ENCODE measurements at places on chromosomes 3 and 15.

GRCh38 chr3:103002425-103003176 is 567.8 kb downstream of the ZPLD1 start:
- DNase-seq, result no peak

DNA sequence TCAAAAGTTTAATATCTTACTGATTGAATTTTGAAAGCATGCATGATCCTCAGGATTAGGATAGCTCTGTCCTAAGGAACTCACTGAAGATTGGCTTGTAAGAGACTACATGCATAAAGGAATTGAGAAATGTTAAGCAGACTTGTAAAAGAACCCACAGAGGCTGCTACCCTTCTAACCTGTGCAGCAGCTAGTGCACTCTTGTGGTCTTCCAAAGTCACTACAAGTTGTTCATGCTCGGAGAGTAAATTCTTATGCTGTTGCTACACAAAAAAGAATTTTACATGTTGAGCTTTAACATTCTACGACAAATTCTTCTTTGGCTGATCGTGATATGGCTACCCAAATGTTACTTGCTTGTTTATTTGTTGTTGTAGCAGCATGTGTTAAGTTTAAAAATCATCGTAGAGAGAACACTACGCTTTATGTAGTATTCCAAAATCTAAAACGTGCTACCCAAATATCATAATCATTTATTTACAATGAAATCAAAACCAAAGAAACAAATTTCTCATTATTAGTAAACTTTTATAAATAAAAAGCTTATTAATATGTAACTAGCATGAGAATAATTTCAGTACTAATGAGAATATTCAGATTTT is 55.0 kb downstream of the GOLIM4 start:
- peak; percentile 27 for DNase-seq

DNA sequence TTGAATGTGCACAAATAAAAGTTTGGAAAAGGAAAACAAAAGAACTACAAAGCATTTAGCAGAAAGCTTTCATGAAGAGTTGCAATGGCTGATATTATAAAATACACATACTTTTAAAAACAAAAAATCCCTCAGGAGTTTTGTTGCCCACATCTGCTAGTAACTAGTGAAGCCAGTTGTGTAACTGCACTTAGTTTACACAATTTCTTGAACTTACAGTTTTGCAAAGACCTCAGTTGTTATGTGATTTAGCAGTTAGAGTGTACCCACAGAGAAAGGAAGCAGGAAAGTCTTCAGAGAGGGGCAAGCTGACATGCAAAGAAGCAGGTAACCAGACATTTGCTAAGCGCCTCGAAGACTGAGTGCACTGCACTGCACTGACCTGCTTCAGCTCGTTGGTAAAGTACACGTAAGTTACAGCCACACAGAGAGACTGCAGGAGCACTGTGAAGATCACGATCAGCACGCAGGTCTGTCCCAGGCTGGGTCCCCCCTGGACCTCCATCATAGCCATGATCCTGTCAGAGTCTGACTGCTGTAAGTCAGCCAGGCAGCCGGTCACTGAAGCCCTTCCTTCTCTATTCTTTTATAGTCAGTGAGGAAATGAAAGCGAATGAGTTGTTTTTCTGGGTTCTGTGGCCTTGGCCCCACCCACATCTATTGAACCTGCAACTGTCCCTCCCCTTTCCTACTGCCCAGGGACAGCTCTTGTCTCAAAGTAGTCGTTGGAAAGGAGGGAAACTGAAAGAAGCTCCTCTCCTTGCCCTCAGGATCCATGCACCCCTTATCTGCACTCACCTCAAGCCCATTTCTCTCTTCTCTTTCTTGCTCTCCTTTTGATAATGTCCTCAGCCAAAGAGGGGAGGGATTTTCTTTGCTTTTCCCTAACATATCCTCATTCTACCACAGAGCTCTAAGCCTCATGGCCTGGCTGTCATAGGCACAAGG is at the start of gene TNFSF10:
TNFSF10 (minus strand) TSS at position 560 of the 948 bp plus-strand sequence; CDS start at position 514, 46 bp downstream.
- DNase-seq, result no peak

DNA sequence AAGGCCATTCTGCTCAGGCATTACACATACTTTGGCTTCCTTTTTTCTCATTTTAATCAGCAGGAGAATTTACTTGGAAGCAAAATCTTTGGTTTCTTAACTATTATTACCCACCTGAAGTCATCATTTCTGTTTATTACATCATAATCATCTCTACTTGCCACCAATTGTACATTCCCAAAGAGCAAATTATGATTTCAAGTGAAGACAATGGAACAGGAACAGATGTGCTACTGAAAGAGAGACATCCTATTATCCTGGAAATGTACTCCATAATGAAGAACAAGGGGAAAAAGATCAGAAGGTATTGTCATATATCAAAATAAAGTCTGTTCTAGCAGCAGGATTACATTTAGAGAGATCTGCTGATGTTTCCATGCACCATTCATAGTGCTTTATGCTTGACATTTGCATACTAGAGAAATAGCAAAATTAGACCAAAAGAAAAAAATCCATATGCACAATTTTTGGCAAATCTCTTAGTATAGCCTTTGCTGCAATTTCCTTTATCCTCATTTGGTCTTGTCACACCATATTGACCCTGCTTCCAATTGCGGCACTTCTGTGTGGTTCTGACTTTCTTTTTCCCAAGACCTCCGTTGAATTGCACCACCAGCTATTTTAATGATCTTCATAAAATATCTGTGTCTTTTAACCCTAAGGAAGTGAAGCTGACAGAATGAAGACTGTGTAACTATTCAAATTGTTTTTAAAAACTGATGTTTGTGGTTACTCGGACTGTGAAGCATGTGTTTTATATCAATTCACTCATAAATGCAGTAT is 683.8 kb downstream of the ZNF385D start:
- no peak for DNase-seq

GRCh38 chr3:184496933-184497332 is 64.7 kb upstream of the EPHB3 start:
- no peak for DNase-seq

GRCh38 chr3:145017959-145018358 is 1046.3 kb downstream of the DIPK2A start:
- no peak for DNase-seq

GRCh38 chr15:31325595-31326155 is 960 bp upstream of the KLF13 start:
- peak; percentile 66 for DNase-seq

DNA sequence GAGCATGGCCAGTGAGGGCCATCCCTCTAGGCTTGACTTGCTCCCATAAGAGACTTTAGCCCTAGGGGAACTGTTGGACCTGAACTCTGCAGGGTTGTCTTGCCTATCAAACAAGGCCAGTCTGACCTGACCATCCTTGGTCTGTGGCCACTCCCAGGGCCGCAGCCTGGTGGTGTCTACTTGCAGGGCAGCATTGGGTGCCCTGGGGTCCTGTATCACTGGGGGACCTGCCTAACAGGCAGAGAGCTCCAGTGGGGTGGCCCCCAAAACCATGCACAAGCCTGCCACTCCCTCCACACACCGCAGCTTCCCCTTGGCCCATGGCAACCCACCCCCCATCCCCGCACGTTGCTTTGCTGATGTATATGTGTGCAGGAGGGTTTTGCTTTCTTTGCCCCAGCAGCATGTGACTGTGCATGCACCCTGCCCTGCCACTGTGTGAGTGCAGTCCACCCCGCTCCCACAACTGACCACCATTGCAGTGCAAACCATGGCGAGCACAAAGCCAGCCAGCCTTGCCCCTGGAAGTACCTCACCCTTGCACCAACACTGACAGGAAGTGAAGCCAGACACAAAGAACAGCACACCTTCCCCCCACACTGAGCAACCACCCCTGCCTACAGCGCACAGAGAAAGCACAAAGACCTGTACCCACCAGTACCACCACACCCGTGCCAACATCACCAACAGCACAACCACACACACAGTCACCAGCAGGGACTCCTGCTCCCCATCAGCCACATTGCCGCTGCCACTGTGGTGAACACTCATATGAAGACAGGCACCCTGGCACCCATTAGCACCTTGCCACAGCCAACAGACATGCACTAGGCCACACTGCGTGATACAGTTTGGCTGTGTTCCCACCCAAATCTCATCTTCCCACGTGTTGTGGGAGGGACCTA is 88.8 kb downstream of the SENP7 start:
- no peak for DNase-seq

- DNase-seq, result no peak
Measured at GRCh38 chr3:171802590-171802956, 7.7 kb downstream of the PLD1 start.

DNA sequence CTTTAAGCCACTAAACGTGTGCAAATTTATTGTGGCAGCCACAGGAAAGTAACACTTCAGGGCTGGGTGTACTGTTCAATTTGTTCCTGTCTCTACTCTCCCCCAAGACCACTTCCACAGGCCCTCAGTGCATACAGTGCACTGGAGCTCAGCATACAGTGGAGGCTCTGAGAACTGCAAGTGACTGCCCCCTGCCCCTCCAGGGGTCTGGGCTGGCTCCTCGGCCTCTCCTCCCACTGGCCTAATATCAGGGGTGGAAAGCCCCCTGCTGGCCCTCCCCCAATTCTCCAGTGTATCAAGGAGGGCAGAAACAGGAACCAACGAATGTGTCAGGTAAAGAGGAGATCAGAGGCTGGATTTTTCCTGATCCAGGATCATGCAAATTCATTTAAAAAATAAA is 19.9 kb upstream of the HEG1 start:
- DNase-seq, result no peak

- no peak for DNase-seq
Measured at GRCh38 chr15:79195802-79196201, 86.7 kb upstream of the ANKRD34C start.

DNA sequence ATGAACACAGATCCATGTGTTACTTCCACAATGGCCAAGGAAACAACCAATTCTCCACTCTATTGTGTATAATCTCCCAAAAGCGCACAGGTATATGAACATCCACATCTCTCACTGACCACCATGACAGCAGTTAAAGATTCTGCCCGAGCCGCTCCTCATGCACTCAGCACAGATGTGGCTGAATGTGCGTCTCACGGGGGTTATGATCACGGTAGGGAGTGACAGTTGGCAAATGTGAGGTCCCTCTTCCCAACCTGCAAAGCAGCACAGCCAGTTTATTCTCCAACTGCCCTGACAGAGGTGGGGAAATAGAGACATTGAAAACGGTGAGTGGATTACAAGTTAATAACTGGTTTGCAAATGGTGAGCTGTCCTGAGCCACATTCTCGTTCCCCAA is 17.6 kb downstream of the FOXP1 start:
- no peak for DNase-seq

- no peak for DNase-seq
Measured at GRCh38 chr15:48643776-48644466, 1.6 kb downstream of the FBN1 start.

GRCh38 chr15:95286352-95286880 is 1044.1 kb upstream of the NR2F2 start:
- DNase-seq, result no peak

DNA sequence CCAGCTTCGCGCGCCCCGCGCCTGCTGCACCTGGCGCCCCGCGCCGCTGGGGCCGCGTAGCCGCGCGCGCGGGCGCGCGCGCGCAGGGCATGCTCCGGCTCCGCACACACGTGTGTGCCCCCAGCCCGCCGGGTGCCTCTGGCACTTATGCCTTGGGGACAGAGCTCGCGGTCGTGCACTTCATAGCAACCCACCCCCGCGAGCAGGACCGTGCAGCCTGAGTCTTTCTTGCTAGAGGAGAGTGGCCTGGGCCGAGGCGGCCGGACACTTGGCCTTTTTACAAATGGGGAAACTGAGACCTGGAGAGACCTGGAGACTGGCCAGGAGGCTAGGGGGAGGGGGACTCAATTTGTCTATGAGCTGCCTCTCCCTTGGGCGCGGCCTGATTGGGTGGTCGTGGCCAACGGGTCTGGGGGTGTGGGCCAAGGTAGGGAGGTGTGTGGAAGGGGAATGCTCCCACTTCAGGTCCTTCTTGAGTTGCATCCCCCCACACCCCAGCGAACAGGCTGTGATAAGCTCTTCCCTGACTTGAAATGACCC is 562 bp downstream of the NBEAL2 start:
- DNase-seq, result no peak

DNA sequence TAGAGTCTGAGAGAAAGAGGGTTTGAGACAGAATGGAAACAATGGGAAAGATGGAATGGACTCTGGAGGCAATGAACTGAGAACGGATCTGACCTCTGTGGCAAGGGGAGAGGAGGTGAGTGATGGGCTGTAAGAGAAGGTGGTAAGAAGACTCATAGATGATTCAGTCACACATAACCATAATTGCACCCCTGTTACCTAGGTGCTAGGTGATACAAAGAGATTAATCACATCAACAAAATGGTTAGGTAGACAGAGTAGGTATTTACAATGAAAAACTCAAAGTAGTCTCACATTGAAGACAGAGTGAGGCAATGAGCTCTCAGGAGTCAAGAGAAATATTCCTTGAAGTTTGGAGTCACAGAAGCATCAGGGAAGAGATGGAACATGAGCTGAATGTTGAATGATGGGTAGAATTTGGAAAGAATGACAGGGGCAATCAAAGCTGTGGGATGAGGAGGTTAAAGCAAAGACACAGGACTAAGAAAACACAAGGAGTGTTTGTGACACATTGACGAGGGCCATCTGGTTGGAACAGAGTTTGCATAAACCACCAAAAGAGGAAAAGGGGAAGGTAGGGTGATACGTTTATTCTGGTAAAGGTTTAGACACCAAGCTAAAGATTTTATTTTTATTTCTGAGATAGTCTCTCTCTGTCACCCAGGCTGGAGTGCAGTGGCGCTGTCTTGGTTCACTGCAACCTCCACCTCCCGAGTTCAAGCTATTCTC is 32.7 kb downstream of the MME start:
- no peak for DNase-seq

DNA sequence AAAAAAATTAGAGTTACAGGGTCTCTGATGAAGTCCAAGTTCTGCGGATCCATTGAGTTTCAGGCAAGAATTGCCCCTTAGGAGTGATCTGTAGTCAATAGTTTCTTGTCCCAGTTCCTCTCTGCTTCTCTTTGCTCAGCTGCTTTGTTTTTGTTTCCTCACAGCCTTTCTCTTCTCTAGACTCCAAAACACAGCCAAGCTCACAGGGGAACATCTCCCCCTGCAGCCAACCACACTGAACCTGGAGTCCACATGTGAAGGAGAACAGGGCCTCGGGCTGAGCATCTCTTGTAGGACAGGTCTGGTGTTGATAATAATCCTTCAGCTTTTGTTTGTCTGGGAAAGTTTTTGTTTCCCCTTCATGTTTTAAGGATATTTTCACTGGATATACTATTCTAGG is 202.6 kb upstream of the ATP10A start:
- no peak for DNase-seq

- DNase-seq, result no peak
Measured at GRCh38 chr3:29537889-29538609, 257.2 kb downstream of the RBMS3 start.

GRCh38 chr3:58572013-58572633 is 5.1 kb downstream of the FAM107A start:
- DNase-seq, result no peak

GRCh38 chr3:106794442-106794841 is 582.8 kb upstream of the CCDC54 start:
- DNase-seq, result no peak

- DNase-seq, result no peak
Measured at GRCh38 chr15:99365242-99365641, 114.0 kb downstream of the LRRC28 start.

DNA sequence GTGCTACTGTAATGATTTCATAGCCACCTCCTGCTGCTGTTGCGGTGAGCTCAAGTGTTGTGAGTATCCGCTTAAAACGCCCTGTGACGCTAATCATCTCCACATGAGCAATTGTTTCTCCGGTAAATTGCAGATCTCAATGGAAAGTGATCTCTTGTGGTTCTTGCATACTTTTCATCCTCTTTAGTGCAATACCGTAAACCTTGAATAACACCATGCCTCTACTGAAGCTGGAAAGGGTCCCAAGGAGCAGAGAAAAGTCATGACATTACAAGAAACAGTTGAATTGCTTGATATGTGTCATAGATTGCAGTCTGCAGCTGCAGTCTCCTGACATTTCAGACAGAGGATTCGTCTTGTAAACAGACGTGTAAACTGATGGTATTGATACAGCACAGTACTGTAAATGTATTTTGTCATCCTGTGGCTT is 6.0 kb upstream of the CEMIP start:
- no peak for DNase-seq

Data from BE2C (cell line).